ENCODE measurements at places on chromosomes 7 and 10. TPM values are rescaled to one million over a fixed set of nuclear protein-coding genes. Genes with fewer than 3 reads are reported as not detected.

Gene ADAMTS14
- total RNA-seq: 2.3 TPM

DNA sequence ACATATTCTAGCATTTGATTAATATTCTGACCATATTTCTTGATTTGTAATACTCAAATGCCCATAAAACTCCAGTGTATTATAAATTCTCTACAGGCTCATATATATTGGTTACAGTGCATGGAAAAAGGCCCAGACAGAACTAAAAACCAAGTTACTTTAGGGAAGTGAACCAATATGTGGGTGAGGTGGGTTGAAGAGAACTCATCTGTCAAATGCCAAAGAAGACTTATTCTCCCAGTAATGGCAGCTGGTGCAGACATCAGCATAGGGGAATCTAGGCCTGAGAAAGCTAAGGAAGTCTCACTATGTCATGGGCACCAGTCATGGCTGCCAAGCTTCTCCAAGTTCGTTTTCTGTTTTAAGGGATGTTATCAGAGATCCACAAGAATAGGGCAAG lies 30.6 kb downstream of the ZNF248 start:
- no peak for DNase-seq

GRCh38 chr7:1370738-1371137 lies 88.5 kb downstream of the MICALL2 start:
- no peak for DNase-seq

- no peak for DNase-seq
These were observed 71.0 kb downstream of the LARP4B start for GRCh38 chr10:860519-860918.

DNA sequence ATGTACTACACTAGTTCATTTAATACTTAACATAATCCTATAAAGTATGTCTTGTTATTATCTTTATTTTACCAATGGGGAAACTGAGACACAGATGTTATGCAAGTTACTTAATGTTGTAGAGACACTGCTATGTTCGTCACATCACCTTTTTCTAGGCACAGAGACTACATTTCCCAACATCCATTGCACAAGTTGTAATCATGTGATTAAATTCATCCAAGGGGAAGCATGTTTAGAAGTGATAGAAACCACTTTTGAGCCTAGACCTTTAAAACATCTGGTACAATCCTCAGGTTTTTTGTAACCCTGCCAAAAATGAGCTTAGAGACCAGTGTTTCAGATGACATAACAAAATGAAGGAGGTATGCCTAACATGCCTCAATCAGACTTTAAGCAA lies 386.8 kb upstream of the HPS1 start:
- no peak for DNase-seq

- no peak for DNase-seq
These were observed 1000.9 kb downstream of the LRMDA start for GRCh38 chr10:76432016-76433012.
